Peyer's patch (tissue), 4 donors: ENCODE measurements at places on chromosomes 3 and 15. TPM values are rescaled to one million over a fixed set of nuclear protein-coding genes. Genes with fewer than 3 reads are reported as not detected.

The PATL2 gene
- total RNA-seq: 8.0 TPM

The PLCB2 gene
- total RNA-seq: 16.5 TPM

The C3orf22 gene
- total RNA-seq: not detected

The LAMB2 gene
- total RNA-seq: 348 TPM

The MME gene
- total RNA-seq: 1,011 TPM

The PLIN1 gene
- total RNA-seq: 10.1 TPM

The EXOG gene
- total RNA-seq: 11.4 TPM
